ENCODE measurements at places on chromosomes 6 and 20.

DNA sequence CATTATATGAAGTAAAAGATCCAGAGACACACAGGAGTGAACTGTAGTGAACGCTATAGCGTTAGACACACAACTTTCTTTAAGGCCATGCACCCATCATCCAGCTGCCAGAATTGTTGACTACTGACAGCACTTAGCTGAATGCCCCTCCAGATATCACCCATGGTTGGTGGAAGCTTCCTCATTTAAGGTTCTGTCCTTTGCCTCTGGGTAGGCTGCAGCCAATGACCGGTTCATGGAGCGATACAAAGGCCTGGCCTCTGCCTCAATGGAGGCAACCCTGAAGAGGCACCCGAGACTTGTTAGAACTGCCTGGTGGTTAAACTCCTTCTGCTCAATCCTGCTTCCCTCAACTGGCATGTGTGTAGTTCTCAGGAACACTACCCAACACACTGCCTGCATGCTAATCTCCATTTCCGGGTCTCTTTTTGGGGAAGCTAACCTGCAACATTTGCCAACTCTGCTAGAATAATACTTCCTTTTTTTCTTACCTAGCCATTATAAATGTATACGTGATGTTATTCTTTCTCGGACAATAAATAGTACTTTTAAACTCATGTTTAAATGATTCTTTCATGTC, 49.8 kb upstream of the THEMIS start:
- no peak for DNase-seq

GRCh38 chr6:50822078-50822476, 3.4 kb downstream of the TFAP2B start:
- DNase-seq, result no peak

DNA sequence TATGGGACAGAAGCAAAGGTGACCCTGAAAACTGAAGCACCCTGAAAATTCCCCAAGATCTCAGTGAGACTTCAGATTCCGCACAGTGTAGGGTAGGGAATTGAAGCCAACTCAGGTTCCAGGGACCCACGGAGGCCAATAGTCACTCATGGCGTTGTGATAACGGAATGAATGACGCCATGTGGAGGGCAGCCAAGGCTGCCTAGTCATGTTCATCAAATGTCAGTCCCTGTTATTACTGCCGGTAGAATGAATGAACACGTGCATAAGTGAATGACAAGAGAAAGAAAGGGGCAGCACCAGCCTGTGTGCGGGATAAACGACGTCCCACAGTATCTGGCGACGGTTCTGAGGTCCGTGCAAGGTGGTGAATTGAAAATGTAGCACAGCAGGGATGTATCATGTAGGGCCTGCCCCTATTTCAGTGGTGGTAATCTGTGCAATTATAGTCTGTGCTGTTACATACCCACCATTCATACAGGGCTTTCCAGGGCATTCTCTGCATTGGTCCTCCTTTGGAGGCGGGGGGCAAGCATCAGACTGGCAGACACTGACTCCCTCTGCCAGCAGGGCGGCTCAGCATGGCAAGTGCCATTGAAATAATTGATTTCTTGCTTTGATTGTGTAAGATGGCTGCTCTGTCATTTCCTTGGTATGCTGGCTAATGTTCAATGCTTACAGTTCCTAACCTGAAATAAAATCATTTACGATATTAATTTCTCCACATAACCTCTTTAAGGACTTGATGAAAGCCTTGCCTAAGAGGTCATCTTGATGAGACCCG, 386.9 kb downstream of the CDH4 start:
- no peak for DNase-seq

GRCh38 chr6:7343546-7344475, 30.8 kb upstream of the SSR1 start:
- DNase-seq, result no peak

- no peak for DNase-seq
Measured at GRCh38 chr6:133277900-133278545, 36.9 kb downstream of the EYA4 start.

DNA sequence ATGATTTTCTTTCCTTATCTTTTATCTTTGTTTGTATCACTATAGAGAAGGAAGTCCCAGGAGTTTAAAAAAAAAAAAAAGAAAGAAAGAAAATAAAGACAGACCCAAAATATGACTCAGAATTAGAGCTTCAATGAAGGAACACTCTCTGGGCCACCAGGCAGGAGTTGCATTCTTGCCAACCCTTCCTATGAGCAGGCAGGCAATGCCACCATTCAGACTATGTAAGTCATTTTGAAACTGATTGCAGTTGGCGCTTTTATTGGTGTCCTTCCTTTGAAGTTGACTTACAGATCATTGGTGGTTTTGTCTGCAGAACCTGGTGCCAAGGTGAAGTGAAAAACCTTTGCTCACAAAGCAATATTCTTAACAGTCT, 50.3 kb downstream of the MYB start:
- DNase-seq, result no peak

GRCh38 chr20:2879146-2879545, 5.9 kb downstream of the PTPRA start:
- no peak for DNase-seq

- DNase-seq, result no peak
Measured at GRCh38 chr20:47662483-47663353, 122.6 kb downstream of the SULF2 start.

GRCh38 chr20:2738331-2739041, 45.9 kb downstream of the EBF4 start:
- no peak for DNase-seq

GRCh38 chr6:2793534-2794151, 28.4 kb downstream of the WRNIP1 start:
- peak; percentile 27 for DNase-seq

GRCh38 chr6:161233986-161234661, 39.7 kb downstream of the AGPAT4 start:
- peak; percentile 74 for DNase-seq

- no peak for DNase-seq
Measured at GRCh38 chr20:11905460-11906179, 12.1 kb upstream of the BTBD3 start.

DNA sequence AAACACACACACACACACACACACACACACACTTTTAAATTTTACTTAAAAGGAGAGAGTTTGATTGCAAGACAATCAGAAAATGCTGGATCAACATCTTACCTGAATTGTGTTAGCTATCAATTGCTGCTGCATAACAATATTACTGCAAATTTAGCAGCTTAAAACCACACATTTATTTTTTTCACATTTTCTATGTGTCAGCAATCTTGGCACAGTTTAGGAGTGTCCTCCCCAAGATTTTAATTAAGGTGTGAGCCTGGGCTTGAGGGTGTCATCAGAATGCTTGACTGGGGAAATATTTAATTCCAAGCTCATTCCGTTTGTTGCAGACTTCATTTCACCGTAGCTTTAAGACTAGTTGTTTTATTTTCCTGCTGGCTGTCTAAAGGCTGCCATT, 431.0 kb upstream of the GJE1 start:
- no peak for DNase-seq

DNA sequence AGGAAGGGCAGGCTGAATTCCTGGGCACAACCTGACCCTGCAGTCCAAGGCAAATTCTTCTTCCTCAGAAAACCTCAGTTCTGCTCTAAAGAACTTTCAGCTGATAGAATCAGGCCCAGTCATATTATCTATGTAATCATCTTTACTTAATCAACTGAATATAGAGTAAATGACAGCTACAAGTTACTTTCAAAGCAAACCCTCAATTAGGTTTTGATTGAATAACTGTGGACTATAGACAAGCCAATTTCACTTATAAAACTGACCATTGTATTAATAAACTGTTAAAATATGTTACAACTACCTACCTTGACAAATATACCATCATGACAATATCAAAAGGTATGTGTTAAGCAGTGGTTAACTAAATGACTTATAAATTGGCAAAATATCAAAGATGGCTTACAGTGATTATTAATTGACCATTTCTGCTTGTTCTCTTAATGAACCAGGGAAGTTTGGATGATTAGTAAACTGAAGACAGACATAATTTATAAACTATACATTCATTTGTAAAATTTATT, 46.1 kb upstream of the ADGRF5 start:
- DNase-seq, result no peak

- no peak for DNase-seq
Measured at GRCh38 chr6:44058617-44059358, 68.5 kb downstream of the MRPL14 start.

- DNase-seq, result no peak
Measured at GRCh38 chr6:105373481-105373880, 29.4 kb downstream of the PREP start.

DNA sequence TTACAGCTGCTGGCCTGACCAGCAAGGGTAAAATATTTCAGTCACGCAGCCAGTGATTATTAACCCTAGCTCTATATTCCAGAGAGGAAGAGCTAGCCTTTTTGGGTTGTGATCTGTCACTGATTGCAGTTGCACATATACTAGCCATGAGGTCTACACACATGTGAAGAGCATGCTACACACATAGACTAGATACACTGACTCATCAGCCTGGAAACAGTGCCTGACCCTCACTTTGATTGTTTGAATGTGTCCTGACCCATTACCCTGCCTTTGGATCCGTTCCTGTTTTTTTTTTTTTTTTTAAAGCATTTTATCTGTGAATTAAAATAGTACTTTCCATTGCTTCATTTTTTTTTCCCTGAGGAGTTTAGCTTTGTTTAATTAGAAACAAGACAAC, 50.8 kb downstream of the ESR1 start:
- no peak for DNase-seq

DNA sequence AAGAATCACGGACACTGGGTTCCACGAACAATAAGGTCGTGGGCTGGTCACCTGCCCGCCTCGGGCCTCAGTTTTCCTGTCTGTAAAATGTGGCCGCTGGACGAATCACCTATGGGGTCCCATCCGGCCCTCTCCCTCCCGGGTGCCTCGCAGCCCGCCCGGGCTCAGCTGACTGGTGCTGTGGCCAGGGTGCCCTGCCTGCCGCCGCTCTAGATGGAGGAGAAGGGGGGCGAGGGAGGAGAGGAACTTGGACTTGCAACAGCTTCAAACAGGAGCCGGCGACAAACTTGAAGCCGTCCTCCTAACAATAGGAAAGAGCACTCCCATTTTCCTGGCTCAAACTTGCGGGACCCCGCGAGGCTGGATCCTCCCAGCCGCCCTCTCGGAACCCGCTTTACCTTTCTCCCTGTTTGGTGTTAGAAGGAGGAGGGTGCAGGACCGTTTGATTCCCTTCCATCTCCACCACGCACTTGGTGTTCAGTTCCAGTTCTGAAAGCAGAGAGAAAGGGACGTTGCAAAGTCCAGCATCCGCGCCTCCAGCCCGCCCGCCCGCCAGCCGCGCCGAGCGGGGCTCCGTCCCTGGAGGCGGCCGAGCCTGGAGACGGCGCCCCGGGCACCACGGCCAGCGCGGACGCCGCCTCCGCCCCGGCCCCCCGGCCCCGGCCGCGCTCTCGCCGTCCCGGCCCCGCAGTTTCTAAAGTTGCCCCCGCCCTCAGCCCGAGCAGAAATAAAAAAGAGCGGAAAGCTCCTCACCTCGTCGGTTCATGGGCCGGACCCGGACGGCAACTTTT, 584 bp downstream of the KIF13A start:
- peak; percentile 67 for DNase-seq

DNA sequence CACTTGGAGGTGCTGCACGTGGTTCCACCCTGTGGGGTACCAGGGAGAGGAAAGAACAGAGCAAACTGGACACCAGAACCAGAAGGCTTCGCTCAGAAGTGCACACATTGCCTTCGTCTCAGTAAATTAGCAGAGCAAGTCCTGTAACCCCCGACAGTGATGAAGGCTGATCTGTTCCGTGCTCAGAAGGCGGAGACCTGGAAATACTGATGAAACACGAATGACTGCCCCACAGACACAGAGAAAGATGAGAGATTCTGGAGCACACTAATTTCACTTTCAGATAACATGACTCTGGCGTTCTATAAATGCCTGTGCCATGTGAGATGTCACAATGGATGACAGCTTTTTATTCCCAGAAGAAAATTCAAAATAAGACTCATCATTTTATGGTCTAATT, 44.2 kb upstream of the CCR6 start:
- no peak for DNase-seq

DNA sequence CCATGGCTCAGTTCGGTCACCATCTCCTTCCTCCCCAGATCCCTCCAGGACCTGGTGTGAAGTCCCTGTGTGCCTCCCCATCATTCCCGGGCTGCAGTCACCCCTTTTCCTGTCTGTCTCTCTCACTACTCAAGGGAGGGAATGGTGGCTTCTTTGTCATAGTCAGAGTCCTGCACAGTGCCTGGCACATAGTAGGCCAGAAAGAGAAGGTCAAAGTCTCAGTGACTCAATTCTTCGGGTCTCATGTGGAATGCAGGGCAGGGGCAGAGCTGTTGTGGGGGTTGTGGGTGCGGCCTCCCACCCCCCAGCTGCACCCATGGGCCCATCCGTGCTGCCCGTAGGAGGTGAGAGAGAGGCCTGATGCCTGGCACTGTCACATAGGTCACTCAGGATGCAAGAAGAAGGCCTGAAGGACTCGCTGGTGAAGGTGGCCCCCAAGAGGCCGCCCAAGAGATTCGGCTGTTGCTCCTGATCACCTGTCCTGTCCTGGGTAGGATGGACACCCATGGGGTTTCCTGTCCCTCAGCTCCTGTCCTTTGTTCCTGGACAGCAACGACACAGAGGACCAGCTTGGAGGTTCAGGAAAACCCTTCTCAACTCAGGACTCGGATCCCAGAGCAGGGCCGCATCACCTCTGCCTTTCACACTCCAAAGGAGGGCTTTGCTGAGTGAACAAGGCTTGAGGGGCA, 34.1 kb downstream of the RAB44 start:
- no peak for DNase-seq

GRCh38 chr6:87473419-87473903, 687 bp downstream of the SLC35A1 start:
- no peak for DNase-seq

- DNase-seq, result no peak
Measured at GRCh38 chr6:20370393-20370792, 31.3 kb upstream of the E2F3 start.

DNA sequence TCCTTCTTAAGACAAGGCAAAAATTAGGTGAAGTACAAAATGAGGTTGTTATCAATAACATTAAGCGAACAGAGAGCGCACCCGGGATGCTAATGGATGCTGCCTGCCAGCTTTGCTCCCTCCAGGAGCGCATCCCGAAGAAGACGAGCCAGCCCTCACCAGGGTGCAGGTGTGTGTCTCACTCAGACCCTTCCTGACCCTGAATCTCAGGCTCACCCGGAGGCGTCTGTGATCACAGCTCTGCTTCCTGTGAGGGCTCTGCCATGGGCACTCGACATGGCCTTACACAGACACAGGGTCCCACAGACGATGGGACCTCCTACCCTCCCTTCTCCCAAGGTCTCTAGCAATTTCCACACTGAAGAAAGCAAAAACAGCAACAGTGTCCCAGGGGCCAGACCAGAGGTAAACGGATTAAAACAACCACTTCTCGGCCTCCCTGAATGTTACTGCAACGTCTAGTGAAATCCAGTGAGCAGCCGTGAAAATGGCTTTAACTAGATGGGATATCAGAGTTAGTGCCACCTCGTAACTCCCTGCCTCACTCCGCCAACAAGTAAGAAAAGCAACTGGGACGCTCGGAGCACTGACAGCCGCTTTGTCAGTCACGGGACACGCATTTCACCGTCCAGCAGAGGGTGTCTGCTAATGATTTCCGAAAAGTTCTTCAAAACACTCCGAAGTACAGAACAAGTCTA, 11.7 kb downstream of the ZBTB46 start:
- no peak for DNase-seq

All from midbrain (tissue), 1 donor.